ENCODE measurements at places on chromosomes 16 and 17.

DNA sequence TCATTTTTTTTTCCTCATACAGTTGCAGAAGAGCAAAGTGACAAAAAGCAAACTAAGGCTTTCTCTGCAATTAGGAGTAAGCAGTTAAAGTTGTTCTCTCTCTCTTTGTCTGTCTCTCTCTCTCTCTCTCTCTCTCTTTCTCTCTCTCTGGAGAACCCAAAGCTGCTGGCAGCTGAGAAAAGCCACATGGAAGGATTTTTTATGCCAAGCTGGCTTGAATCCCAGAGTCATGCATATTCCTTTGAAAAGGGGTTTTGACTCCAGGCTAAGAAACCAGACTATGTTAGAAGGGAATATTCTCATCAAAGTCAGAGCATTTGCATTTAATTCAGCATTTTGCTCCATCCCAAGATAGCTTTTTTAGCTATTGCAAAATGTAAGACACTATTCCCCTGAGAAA is 1114.2 kb upstream of the GOT2 start:
- no peak for DNase-seq

DNA sequence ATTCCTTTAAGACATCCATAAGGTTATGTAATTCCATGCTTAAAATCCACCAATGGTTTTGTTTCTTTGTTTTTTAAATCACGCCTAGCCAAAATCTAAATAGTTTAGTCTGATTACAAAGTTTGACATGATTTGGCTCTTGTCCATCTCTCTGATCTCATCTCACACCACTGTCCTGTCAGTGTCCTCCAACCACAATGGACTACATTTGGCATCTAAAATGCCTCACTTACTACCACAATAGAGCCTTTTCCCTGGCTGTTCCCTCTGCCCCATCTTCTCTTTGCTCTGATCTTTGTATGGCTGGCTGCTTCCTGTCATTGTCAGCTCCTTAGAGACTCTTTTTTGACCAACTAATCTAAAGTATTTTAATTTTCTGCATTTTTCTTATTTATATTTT is 157.2 kb downstream of the MYO1D start:
- no peak for DNase-seq

GRCh38 chr16:30766206-30766932 is 4.2 kb downstream of the RNF40 start:
- no peak for DNase-seq

DNA sequence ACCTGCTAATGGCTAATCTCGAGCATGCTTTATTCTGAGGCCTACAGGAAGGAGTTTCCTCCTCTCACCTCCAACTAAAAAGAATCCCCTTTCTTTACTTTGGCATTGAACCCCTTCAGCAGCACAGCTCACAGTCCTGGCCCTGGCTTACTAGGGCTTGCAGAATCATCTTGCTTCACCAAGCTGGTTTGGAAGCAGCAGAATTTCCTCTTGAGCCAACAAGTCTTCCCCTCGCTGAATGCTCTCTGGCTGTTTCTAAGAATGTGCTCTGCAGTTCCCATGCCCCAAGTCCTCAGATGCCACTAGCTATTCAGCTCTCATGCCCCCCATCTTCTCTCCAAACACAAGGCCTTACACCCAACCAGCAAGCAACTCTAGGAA is 271.2 kb downstream of the NTN1 start:
- no peak for DNase-seq

GRCh38 chr16:66936889-66937554 is 1.7 kb downstream of the CES2 start:
- no peak for DNase-seq

- no peak for DNase-seq
These were observed 81.6 kb upstream of the XYLT1 start for GRCh38 chr16:17552351-17552750.

- no peak for DNase-seq
These were observed 1175.1 kb upstream of the GOT2 start for GRCh38 chr16:59909262-59909661.

DNA sequence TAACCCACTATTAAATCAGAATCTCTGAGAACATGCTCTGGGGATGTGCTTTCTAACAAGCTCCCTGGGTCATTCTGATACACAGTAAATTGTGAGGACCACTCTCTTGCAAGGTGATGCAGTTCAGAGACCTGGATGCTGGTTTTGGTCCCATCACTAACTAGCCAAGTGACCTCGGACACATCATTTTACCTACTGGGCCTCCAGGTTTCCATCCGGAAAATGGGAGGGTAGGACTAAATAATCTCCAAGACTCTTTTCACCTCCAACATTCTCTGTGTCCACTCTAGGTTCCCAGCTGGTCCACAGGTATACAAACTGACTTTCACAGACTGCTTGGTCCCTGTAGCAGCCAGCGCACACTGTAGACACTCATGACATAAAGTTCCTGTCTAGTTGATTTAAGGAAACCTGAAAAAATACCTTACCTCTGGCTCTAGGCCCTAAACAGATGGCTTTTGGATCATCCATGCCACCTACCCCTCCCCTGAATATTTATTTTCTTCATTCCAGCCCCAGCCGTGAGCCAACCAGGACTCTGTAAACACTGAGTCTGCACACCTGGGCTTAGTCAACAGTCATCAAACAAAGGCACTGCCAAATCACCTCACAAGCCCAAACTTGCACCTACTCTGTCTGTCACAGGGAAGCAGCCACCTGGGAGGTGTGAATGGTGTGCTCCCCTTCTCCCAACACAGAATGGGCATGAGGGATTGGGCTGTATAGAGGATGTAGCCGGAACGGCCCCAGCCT is 51.3 kb upstream of the MRPS23 start:
- no peak for DNase-seq

- DNase-seq = no peak
These were observed 5.0 kb downstream of the ATP5PD start for GRCh38 chr17:75041656-75042280.

DNA sequence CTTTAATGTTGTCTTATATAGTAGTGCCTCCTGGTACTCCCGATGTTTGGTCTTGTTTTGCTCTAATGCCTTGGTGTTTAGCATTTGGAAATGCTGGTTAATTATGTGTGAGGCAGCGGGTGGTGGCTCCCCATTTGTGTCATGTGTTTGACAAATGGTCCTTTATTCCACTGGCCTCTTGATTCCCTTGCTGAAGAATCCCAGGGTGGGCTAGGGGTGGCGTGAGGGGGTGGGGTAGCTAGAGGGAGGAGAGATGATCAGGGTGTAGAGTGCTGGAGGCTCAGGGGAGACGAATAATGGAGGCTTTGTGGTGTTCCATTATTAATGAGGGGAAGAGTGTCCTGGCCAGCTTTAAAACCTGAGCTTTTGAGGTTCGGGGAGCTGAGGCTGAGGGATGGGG is 5.4 kb downstream of the DYNLL2 start:
- DNase-seq = no peak

DNA sequence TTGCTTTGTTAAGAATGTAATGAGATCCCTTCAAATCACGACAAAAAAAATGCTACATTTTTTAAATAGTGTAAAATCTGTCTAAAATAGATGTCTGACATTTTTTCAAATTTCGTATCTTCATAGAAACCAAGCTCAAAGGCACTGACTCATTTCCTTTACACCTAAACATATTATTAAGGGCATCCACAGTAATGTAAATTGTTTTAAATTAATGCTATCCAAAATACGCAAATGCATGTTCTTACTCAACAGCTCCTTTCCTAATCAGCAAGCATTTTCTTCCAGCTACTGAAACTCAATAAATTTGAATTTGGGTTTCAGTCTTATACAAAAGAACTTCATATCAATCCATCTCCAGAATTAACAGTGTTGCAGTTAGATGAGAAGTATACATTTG is 4.3 kb downstream of the C16orf87 start:
- DNase-seq = no peak

DNA sequence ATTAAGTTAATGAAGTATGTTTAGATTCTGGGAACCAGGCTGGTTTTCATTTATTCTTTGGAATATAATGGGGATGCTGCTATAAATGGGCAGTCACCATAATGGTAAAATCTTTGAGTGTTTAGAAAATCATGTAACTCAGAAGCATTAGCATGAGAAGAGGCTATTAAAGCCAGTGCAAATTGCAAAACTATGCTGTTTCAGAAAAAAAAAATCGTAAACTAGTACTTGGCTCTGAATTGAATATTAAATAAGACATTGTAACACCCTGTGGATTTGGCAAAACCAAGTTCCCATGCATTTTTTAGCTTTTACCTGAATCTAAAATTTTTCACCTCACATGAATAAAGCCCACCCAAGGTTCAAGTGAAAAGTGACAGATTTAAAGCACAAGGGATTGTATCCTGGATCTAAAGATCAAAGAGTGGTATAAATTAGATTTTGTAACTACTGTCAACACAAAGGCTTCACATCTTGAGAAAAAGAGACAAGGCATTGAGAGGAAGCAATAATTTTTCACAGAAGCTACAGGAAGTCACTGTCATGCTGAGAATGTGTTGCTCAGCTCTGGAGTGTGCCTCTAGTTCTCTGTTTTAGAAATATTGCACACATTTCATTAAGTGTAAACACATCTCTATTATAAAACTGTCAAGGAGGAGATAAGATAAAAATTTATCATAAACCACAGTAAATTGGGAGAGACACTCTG is 142.2 kb downstream of the ABCA8 start:
- no peak for DNase-seq

GRCh38 chr17:31931756-31932155 is 5.1 kb upstream of the SUZ12 start:
- DNase-seq = no peak

DNA sequence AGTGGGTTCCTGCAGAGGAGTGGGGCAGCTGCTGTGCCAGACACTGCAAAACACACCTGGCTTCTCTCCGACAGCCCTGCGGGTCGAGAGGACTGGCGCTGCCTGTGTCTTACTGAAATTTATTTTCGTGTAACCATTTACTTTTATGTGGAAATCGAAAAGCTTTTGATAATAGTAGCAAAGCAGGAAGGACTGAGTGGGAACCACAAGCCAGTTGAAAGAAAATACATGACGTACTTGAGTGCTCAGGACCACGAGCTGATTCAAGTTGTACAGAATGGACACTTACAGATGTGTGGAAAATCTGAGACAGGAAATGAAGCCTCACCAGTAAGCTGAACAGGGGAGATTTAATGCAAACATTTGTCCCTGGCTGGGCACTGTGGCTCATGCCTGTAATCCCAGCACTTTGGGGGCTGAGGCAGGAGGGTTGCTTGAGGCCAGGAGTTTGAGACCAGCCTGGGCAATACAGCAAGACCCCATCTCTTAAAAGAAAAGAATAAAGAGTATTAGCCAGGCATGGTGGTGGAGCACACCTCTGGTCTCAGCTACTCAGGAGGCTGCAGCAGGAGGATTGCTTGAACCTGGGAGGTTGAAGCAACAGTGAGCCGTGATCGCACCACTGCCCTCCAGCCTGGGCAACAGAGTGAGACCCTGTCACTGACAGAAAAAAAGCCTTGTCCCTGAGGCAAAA is 11.3 kb upstream of the RPL13 start:
- DNase-seq = no peak

- DNase-seq = no peak
These were observed 2.3 kb downstream of the TMEM107 start for GRCh38 chr17:8173871-8174322.

GRCh38 chr17:7629939-7630571 is at the start of gene SHBG:
Gene SHBG (plus strand): TSS chr17:7630135. CDS start chr17:7630173, 38 bp downstream.
- no peak for DNase-seq

GRCh38 chr16:78199325-78200022 is 100.0 kb downstream of the WWOX start:
- no peak for DNase-seq

DNA sequence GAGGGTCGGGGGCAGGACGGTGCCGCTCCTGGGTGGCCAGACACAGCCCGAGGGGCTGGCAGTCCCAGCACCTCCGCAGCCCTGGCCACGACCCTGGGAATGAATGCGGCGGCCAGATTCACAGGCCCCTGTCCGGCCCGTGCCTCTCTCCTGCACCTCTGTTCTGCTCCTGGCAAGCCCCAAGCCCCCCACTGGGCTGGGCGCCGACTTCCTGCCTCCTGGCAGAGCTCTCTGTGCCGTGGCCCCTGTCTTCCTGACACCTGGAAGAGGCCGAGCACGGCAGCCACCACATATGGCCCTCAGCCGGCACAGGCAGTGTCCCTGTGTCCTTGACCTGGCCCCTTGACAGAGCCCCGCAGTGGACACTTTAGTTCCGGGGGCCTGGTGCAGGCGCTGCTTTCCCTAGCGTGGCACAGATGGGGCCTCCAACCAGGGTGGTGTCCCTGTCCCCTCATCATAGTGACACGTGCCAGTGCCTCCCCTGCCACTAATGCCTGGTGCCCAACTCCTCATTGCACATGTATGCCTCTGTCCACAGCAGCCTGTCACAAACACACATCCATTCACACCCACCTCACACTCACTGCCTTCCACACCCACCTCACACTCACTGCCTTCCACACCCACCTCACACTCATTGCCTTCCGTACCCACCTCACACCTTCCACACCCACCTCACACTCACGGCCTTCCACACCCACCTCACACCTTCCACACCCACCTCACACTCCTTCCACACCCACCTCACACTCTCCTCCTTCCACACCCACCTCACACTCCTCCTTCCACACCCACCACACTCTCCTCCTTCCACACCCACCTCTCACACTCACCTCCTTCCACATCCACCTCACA is 110.6 kb upstream of the PLCG2 start:
- DNase-seq = no peak

DNA sequence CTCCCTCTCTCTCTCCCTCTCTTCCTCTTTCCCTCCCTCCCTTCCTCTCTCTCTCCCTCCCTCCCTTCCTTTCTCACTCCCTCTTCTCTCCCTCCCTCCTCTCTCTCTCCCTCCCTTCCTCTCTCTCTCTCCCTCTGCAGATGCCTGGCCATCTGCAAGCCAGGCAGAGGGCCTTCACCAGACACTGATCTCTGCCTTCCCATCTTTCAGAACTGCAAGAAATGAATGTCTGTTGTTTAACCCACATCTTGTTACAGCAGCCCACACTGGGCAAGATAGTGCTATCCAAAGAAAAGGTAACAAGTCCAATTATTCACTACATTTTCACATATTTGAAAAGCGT is 26.2 kb upstream of the CDRT4 start:
- DNase-seq = no peak

DNA sequence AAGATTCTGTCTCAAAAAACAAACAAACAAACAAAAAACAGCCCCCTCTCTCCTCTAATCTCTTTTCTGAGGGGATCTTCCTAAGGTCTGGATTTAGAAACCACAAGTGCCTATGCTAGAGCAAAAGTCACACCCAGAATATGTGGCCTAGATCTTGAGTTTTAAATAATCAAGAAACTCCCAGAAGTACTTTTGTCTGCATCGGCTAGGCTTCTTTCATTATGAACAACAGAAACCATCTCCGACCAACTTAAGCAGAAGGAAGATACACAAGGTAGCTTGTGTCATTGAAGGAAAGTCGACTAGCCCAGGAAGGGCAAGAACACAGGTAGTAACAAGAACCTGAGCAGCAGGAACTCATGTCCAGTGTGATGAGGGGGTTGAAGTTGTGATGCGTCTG is 73.9 kb upstream of the KIFC3 start:
- DNase-seq = no peak

- DNase-seq = no peak
These were observed 198 bp upstream of the SHISA9 start for GRCh38 chr16:12901204-12901596.

- DNase-seq = no peak
These were observed 565 bp upstream of the XAF1 start for GRCh38 chr17:6755281-6755680.

- no peak for DNase-seq
These were observed 5.8 kb downstream of the CBX8 start for GRCh38 chr17:79790805-79791734.

- DNase-seq = no peak
These were observed 22.0 kb downstream of the CLUH start for GRCh38 chr17:2689411-2690164.

Measured in T-helper 17 cell (primary cell).